ENCODE measurements at places on chromosomes 13 and 19.

GRCh38 chr13:105732806-105733529 lies 802.5 kb downstream of the EFNB2 start:
- no peak for DNase-seq

- no peak for DNase-seq
Observed at GRCh38 chr19:3969435-3970312, 1.2 kb downstream of the DAPK3 start.

DNA sequence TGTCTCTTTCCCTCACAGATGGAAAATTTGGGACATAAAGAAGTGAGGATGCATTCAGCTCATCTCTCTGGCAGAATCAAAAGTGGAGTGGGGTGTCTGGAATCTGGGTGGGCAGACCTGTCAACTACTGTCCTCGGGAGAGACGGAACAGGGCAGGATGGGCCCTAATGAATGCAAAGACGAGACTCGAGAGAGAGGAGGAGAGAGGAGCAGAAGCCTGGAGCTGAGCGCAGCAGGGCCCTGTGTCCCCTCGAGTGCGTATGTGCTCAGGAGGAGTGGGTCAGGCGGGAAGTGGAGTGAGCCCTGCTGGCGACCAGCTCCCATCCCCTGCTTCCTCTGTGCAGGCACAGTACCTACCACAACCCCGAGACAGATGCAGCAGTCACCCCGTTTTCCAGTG lies 78.9 kb downstream of the TEX29 start:
- DNase-seq, result no peak

GRCh38 chr19:40342644-40343311 lies 5.4 kb downstream of the C19orf47 start:
- DNase-seq, result no peak

DNA sequence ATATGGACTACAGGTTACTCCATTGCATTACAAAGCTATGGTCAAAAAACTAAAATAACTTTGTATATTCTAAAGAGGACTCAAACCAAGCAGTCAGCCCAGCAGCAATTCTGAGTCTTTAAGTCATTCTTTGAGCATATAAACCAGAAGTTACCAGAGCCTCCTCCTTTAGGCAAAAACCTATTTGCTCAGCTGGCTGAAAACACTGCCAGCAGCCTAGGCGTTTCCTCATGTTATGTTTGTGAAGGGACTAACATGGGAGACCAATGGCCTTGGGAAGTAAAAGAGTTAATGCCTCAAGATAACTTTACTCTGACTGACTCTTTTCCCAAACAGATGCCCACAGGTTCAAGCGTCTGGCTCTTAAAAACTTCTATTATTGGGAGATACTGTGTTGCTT lies 45.3 kb downstream of the ZNF626 start:
- DNase-seq, result no peak

DNA sequence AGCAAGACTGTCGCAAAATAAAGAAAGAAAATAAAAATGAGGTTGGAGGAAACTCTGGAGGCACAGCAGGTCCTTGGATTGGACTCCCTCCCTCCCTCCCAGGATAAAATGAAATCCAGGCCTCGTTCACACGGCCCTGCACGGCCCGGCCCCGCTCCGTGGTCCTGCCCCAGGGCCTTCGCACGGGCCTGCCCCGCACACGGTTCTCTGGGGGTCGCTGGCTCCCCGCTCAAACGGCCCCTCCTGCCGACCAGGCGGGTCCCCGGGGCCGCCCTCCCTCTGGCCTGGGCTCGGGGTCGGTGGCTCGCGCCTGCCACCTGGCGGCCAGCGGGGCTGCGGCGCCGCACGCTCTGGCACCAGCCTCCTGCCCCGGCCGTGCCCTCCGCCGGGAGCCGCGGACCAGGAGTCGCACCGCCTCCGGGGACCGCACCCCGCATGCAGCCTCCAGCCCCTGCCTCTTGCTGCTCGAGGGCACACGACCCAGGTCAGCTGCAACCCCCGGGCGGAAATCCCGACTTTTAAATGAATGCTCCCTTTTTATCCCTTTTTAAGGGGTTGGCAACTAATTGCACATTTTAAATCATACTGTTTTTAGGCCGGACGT lies 1.5 kb upstream of the WDR18 start:
- DNase-seq, result peak; percentile 29

DNA sequence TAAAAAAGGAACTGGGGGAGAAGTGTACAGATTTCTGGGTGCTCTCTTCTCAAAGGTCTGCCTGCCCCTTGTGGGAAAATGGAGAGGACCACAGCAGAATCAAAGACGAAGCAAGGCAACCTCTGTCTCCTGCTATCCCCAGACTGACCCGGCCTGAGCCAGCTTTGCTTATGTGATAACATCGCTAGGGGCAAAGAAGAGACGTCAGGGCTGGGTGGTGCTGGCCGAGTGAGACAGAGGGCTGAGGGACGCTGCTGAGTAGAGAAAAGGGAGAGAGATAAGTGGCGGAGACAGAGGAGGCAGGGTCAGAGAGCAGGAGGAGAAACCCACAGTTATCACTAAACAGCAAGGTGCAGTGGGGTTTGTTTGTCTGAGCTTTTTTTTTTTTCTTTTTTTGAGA lies 4.6 kb upstream of the MUC16 start:
- no peak for DNase-seq

DNA sequence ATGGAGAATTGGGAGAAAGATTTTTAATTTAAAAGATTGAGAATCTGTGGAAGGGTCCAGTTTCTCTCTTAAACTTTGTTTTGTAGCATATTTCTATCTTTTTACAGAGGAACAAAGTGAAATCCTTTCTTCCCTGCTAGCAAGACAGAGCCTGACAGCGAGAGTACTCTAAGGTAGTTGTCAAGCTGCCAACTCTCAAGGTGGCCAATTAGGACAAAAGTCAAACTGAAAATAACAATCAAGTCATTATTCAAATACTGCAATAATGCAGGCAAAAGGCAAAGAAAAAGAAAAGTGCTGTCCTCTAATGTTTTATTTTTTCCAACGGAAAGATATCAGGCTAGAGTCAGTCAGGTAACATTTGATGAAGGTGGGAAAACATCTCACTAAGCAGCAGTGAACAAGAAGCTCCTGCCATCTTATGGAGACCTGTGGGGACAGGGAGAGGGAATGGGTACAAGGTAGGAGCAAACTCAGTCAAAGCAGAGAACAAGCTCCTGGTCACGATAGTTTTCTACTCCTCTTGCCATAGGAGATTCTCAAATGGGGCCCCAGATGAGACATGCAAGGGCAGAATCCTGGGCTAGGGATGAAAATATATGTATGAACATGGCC lies 801.9 kb upstream of the SLITRK1 start:
- DNase-seq, result no peak

- no peak for DNase-seq
Observed at GRCh38 chr13:36418022-36418805, 14.1 kb upstream of the CCNA1 start.

DNA sequence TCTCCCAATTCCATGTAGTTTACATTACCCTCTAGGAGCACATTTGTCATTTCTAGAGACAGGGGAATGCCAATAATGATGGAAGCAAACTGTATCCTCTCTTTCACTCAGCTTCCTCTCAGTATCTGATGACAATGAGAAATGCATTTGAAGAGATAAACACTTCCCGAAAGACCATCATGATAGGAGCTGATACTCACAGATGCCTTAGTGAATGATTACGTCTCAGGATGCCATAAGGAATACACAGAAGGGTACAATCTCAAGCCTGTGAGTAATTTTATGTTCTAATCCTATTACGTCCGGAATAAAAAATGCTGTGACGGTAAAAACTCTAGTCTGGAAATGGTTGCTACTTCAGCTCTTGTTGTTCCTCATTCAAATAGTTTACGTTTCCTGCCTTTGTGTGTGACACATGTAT lies 663.8 kb upstream of the MIR17HG start:
- no peak for DNase-seq

- DNase-seq, result no peak
Observed at GRCh38 chr19:28694812-28695211, 518.1 kb downstream of the UQCRFS1 start.

DNA sequence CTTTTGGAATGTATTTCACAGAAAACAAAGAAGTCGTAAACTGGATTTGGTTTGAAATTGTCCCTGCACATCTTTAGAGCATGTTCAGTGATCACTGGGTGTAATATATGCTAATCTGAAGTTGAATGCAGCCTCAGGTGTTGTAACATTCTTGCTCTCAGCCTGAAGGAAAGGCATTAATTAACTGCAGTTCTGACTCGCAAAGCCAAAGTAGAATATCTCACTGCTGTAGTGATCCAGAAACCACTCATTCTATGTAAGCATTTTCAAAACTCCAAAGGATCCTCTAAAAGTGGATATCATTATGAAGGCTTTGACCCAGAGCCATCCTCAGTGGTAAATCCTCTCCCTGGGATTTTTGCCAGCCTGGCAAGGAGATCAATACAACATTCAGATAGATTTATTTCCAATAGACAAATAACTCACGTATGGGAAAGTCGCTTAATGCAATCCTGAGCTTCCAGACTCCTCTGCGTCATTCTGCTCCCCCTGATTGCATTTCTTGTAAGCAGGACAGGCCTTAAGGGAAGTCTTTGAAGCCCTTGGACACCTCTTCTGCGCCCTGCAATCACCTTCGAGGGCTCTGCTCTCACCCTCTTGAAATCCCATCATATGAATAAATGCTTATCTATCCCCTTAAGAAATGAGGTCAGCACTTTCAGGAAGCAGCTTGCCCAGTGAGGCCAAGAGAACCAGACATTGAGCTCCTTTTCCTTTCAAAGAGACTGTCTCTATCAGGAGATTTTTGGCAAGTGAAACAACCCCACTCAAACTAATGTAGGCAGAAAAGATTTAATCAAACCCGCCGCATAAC lies 301.7 kb upstream of the NBEA start:
- no peak for DNase-seq

DNA sequence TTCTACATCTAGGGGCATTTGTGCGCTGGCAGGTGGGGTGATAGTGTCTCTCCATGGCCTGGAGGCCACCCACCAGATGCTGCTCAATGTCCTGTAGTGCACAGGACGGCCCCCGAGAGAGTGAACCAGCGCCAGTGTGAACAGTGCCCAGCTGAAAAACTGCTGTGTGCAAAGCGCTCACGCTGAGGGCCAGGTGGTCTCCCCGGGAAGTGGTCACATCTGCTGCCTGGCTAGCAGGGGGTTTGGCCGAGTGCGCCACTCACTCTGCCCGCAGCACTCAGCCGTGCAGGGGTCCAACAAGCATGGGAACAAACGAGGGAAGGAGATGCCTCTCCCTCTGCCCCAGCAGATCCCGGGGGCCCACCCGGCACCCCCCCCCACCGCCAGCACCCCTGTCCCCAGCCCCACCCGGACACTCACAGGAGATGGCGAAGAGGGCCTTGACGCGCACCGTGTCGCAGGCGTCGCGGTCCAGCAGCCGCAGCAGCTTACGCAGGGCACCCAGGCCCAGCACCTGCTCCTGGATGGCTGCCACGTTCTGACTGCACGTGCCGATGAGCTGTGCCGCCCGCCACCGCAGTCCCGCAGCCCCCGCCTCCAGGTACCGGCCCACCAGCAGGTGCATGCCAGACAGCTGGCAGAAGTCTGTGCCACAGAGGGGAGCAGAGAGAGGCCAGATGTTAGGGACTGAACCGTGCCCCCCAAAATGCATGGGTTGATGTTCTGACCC lies 5.8 kb downstream of the HSPBP1 start:
- DNase-seq, result no peak

- no peak for DNase-seq
Observed at GRCh38 chr13:111629016-111629415, 308.6 kb downstream of the TEX29 start.

DNA sequence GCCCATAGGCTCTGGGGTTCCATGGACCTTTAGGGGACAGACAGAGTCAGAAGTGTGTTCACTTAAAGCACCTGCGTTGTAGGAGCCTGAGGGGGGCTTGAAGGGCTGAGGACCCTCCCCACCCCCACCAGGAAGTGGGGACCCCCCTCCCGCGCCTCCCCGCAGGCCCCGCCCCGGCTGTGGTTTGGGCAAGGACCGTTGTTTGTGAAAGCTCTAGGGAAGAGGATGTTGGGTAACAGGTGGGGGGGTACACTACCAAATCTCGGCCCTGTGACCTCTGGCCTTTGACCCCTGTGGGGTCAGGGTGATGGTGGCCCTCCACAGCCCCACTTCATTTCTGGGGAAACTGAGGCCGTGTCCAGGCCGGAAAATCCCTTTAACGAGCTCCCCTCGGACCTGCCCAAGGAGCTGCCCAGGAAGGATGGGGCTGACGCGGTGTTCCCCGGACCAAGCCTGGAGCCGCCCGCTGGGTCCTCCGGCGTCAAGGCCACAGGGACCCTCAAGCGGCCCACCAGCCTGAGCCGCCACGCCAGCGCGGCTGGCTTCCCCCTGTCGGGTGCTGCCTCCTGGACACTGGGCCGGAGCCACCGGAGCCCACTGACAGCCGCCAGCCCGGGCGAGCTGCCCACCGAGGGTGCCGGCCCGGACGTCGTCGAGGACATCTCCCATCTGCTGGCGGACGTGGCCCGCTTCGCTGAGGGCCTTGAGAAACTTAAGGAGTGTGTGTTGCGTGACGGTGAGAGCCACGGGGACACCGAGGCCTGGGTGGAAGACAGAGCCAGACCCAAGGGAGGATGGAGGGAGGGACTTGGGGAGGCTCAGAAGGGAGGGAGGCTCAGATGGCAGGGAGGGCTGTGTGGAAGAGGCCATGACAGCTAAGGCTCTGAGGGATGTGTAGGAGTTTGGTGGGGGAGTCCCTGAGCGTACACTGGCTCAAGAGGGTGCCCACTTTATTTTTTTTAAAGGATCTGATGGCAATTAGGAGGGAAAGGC lies 1.3 kb downstream of the ARHGAP45 start:
- no peak for DNase-seq

DNA sequence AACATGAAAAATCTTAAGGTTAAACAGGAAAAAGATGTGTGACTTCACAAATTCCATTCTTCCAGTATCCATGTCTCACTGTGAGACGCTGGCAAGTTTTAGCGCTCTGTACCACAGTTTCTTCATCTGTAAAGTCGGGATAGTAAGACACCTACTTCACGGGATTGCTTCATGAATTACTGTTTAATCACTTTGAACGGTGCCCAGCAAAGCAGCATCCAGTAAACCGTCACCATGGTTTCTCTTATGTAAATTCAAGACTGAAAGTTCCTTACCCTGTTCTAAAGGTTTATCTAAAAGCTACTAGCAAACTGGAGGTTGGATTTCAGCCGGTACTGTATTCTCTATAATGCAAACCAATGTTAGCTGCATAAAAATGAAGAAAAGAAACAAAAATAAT lies 53.5 kb downstream of the KATNAL1 start:
- no peak for DNase-seq

GRCh38 chr19:16459680-16460079 lies 12.1 kb downstream of the EPS15L1 start:
- no peak for DNase-seq

DNA sequence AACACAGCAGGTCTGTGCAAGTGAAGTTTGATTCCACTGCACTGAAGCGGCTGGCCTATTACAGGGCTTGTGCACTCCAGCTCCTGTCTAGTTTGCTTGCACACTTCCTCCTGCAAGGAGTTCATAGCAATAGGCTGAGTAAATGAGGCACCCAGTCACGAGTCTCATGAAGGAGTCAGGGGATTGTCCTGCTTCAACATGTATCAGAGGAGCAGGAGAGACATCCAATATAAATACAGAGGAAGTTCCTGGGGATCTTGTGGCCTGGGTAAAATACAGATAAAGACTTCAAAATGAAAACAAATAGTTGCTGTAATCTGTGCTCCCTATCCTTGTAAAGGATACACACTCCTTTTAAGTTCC lies 259.9 kb downstream of the SLITRK1 start:
- DNase-seq, result no peak

Data from hypothalamus (tissue), 51 donors.